ENCODE measurements at places on chromosomes 5 and 9. TPM values are rescaled to one million over a fixed set of nuclear protein-coding genes. Genes with fewer than 3 reads are reported as not detected.

DNA sequence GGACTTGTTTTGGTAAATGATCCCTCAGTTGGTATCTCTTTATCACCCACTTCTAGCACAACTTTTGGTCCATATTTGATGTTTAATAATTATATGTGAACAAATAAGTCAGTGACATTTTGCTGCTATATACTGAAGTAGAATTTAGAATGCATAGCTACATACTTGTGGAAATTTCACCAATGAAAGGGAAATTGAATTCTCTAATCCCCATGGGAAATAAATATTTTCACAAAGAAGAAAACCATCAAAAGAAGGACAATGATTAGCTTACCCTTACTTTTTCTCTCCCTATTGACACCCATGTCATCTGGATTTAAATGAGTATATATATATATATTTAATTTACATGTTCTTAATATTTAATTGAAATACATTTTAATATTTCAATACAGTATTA lies 94.3 kb upstream of the DAB2 start:
- DNase-seq, result no peak

DNA sequence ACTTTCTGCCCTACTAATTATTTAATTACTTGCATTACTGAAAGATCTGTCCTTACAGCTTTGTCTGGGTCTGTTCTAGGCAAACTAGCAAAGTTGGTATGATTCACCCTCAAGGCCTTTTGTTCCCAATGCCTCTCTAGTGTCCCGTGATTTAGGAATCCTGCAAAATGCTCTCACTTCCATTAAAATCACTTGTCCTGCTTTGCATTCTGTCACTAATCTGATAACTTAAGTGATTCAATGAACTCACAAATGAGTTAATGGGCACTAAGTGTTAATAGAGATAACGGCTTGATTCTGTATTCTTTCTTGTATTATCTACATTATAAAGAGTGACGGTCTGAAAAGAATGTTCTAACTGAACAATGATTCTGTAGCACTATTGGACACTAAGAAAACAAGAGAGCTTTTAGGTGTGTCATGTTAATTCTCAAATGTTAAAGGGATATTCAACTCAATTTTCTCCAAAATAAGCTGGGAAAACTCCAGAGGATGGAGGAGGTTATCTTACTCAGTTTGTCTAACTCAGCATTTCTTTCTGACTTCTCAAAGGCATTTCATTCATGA lies 697.3 kb downstream of the CETN3 start:
- no peak for DNase-seq

- DNase-seq, result no peak
These were observed 18.5 kb downstream of the PAEP start for GRCh38 chr9:135579889-135580660.

GRCh38 chr5:115377468-115378217 lies 81.2 kb upstream of the CCDC112 start:
- peak; percentile 87 for DNase-seq

The LCN9 gene
- total RNA-seq, result not detected

DNA sequence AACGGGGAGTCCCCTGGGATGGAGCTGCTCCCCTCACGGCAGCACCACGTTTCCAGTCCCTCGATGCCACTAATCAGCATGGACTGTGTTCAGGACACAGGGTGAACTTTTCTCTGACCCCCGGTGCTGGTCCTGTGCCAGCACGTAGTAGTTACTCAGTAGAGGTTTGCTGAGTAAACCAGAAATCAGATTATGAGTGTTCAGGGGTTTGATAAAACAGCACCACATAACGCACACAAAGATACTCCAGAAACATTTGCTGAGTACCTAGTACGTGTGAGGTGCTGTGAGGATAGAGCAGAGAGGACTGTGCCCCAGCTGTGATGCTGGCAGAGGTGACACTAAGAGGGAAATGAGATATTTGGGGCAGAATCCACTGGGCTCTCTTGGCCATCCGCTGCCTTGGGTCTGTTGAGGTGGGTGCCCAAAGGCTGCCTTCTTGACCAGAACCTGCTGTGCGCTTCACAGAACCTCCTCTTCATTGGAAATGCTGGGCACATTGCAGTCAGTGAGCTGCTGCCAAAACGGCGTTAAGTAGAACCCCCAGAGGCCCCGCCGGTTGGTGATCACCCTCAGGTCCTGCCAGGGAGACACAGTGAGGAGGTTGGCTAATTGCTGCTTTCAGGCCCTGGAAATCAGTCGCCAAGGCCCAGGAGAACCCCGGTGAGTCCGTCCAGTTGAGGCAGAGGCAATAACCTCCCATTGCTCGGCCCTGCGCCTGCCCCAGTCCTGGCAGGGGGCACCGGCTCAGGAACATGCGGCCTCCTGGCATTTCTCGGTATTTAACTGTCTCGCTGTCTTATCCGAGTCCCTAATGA lies 49.4 kb downstream of the NEURL1B start:
- DNase-seq, result no peak

Measured in M059J (cell line).